Foreskin keratinocyte (primary cell): ENCODE measurements at places on chromosomes 2 and 18. TPM values are rescaled to one million over a fixed set of nuclear protein-coding genes. Genes with fewer than 3 reads are reported as not detected.

STPG4 gene
- 0.07 TPM in 1 of 2 replicates, not detected in the other for total RNA-seq

DNA sequence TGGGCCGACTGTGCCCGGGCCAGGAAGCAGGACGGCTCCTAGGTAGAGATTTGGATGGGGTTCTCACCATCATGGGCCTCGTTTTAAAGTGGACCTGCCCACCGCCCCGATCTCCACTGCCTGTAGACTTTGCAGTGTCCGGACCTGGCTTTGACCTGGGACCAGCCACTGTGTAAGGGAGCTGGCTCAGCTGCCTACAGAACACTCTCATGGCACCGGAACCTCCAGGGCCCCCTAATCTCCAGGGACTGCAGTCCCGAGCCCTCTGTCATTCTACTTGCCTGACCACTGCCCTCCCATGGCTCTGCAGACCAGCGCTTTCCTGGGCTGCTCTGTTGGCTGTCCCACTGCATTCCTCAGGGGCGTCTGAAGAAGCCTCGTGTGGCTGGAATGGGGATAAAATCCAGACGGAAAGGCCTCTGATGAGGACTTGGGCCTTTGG, 120.8 kb downstream of the GLI2 start:
- no peak for DNase-seq

DNA sequence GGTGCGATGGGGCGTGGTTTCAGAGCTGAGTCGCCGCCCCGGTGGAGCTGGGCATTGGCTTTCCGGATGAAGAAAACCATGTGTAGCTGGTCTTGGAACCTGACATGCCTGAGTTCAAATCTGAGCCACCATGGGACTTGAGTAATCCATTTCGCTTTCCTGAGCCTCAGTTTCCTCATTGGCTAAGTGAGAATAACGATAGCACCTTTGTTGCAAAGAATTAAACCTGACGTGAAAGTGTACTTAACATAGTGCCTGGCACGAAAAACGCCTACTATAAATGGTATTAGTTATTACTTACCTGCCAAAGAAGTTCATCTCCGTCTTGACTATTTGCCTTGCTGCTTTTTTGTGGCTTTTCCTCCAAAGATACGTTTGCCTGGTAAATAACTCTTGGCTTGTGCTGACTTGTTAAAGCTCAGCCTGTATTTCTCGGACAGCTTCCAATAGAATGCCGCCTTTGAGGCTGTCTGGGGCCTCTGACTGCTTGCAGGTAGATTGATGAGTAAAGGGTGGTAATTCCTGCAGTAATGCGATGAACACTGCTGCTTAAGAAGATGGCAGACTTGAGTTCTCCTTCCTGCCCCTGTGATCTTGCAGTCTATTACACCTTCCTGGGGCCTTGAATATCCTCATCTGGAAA, 1.3 kb downstream of the CDCA7 start:
- peak; percentile 87 for DNase-seq

DNA sequence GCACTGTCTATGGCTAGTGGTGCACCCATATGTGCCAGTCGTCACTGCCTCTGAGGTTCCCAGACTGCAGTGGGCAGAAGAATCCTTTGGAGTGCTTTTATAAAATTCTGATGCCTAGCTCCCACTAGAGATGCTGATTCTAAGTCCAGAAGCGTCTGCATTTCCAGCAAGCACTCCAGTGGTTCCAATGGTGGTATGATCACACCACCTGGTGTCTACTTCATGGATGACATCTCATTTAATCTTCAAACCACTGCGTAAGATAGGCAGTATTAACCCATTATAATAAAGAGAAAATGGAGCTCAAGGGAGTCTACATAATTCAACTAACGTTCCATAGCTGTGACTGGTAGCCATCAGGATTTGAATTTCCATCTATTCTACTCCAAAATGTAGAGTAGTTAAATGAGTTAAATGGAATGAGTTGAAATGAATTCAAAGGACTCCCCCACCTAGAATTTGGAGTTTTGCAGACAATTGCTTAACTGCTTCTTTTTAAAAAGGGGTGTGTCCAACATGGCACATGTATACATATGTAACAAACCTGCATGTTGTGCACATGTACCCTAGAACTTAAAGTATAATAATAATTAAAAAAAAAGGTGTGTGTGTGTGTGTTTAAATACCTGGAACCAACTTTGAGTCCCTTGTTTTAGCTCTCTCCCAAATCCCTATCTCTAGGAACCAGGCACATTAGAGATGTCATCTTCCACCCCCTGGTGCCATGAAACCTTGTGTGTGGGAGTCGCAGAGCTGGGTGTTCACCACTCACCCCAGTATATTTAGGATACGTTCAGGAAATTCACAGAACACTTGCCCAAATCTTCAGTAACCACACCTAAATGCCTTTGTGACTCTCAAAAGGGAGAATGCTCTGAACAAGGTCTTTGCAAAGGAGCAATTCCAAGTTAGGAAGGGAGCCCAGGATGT, 14.1 kb downstream of the LAMA3 start:
- DNase-seq, result peak; percentile 63

GRCh38 chr2:11505652-11506610, 27.9 kb upstream of the GREB1 start:
- DNase-seq, result peak; percentile 63

TOGARAM2 gene
- total RNA-seq, result 0.24 and 0.28 TPM in 2 replicates

GRCh38 chr2:28507796-28508764, 12.2 kb downstream of the PLB1 start:
- peak; percentile 89 for DNase-seq
